Body of pancreas (tissue), 4 donors: ENCODE measurements at places on chromosomes 11 and 22. TPM values are rescaled to one million over a fixed set of nuclear protein-coding genes. Genes with fewer than 3 reads are reported as not detected.

PAX6 gene
- 12.5 TPM for total RNA-seq

ARVCF gene
- 36.6 TPM for total RNA-seq

SMIM35 gene
- total RNA-seq = not detected

APLNR gene
- total RNA-seq = 1.3 TPM

DAGLA gene
- total RNA-seq = 7.0 TPM

GRCh38 chr22:37392721-37393328, 34.5 kb downstream of the ELFN2 start:
- no peak overlapping the region for H3K4me3 ChIP-seq
- no peak for DNase-seq
- no peaks in the 10 kb centered on the region for H3K36me3 ChIP-seq
- H3K27ac ChIP-seq = no peak overlapping the region

GRCh38 chr11:46721286-46721685, 2.3 kb downstream of the F2 start:
- no peak overlapping the region for H3K27ac ChIP-seq
- no peak for DNase-seq
- H3K27me3 ChIP-seq = no peaks in the 10 kb centered on the region
- H3K4me1 ChIP-seq = peaks cover 9% of the 10 kb centered on the region
- no peaks in the 10 kb centered on the region for H3K36me3 ChIP-seq

- H3K27ac ChIP-seq = no peak overlapping the region
- H3K4me1 ChIP-seq = peaks cover 8% of the 10 kb centered on the region
- no peak for DNase-seq
- no peak overlapping the region for H3K4me3 ChIP-seq
- H3K36me3 ChIP-seq = peaks cover 14% of the 10 kb centered on the region
- no peaks in the 10 kb centered on the region for H3K27me3 ChIP-seq
Measured at GRCh38 chr11:130208241-130209127, 48.9 kb downstream of the ST14 start.

GRCh38 chr22:45830531-45831245, 146.3 kb downstream of the WNT7B start:
- no peak for DNase-seq
- H3K27me3 ChIP-seq = no peaks in the 10 kb centered on the region
- no peak overlapping the region for H3K4me3 ChIP-seq
- no peaks in the 10 kb centered on the region for H3K36me3 ChIP-seq
- no peak overlapping the region for H3K27ac ChIP-seq

DNA sequence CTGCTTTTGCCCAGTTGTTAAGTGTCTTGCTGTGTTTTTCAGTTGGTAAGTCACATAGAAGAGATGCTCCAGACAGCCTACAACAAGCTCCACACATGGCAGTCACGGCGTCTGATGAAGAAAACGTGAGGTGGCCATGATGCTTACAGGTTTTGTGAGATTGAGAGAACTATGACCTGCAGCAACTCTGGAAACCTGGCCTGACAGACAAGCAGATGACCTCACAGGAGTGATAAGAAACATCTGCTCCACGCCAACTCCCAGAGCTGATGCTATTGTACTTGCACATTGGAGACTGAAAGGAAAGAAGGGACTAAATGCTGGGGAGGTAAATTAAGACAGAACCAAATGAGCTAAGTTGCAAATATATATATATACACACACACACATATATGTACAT, 28.6 kb upstream of the LDHA start:
- peaks cover 10% of the 10 kb centered on the region for H3K36me3 ChIP-seq
- DNase-seq = no peak
- H3K27me3 ChIP-seq = no peaks in the 10 kb centered on the region

- no peak overlapping the region for H3K4me3 ChIP-seq
- H3K36me3 ChIP-seq = no peaks in the 10 kb centered on the region
- DNase-seq = no peak
- H3K27ac ChIP-seq = peak overlapping the region; percentile 78
Measured at GRCh38 chr11:78193806-78194205, 5.1 kb downstream of the USP35 start.

GRCh38 chr22:24157822-24158135, 23.5 kb upstream of the SUSD2 start:
- H3K4me3 ChIP-seq = no peak overlapping the region
- no peaks in the 10 kb centered on the region for H3K36me3 ChIP-seq
- no peaks in the 10 kb centered on the region for H3K27me3 ChIP-seq
- H3K27ac ChIP-seq = no peak overlapping the region
- H3K4me1 ChIP-seq = peaks cover 34% of the 10 kb centered on the region

DNA sequence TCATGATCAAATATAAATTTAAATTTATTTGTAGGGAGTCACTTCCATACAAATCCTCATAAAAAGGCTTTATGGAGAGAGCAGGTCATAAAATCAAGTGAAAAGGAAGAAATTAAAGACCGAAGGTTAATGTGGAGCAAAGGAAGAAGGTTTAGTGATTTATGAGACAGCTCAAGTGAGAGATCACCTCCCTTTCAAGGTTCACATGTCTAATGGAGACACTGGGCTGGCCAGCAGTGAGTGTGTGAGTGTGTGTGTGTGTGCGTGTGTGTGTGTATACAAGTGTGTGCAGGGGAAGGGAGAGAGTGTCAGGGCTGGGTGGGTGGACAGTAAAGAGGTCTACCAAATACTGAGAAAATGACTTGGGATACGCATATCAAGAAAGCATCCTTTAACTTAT, 251.2 kb downstream of the FAT3 start:
- no peak overlapping the region for H3K27ac ChIP-seq
- DNase-seq = no peak
- H3K4me1 ChIP-seq = peaks cover 6% of the 10 kb centered on the region
- no peak overlapping the region for H3K4me3 ChIP-seq
- H3K27me3 ChIP-seq = no peaks in the 10 kb centered on the region

DNA sequence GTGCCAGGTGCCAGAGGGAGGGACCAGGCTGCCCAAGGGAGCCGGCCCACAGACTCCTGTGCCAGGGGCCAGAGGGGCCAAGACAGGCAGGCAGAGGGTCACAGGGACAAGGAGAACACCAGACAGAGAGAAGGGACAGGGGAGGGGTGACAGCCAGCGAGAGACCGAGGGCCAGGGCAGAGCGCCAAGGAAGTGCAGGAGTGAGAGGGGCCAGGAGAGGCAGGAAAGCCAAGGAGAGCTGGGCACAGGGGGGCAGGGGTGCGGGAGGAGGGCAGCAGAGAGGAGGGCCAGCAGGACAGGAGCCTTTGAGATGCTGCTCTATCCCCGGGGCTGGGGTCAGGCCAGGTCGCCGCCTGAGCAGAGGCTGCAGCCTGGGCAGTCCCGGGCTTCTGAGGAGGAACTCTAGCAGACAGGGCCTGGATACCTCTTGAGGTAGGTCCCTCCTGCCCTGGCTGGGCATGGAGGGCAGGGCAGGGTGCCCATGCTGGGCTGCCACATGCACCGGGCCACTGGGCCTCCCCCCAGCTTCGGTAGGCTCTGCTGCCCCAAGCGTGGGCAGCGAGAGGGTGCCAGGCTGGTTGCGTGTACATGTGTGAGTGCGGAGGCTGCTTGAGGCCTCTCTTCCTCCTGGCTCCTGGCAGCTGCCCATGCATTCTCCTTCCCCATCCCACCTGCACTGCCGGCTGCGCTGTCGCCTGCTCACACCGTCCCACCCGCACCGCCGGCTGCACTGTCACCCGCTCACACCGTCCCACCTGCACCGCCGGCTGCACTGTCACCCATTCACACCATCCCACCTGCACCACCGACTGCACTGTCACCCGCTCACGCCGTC, 12.2 kb downstream of the LSP1 start:
- DNase-seq = no peak
- H3K4me1 ChIP-seq = peaks cover 33% of the 10 kb centered on the region
- H3K27ac ChIP-seq = no peak overlapping the region
- H3K36me3 ChIP-seq = no peaks in the 10 kb centered on the region

- H3K27me3 ChIP-seq = no peaks in the 10 kb centered on the region
- no peak for DNase-seq
- no peaks in the 10 kb centered on the region for H3K36me3 ChIP-seq
- no peak overlapping the region for H3K27ac ChIP-seq
Measured at GRCh38 chr11:84518631-84519183, 1108.4 kb downstream of the DLG2 start.
